ENCODE measurements at places on chromosomes 2 and 18.

GRCh38 chr18:3624935-3625741 is 175.2 kb downstream of the TGIF1 start:
- peak; percentile 90 for DNase-seq

DNA sequence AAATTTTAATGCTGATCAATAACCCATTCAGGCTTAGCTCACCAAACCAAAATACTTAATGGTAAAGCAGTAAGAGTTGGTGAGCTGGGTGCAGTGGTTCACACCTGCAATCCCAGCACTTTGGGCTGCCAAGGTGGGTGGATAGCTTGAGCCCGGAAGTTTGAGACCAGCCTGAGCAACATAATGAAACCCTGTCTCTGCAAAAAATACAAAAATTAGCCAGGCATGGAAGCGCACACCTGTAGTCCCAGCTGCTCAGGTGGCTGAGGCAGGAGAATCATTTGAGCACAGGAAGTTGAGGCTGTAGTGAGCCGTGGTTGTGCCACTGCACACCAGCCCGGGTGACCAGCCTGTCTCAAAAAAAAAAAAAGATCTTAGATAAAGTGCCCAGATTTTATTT is 35.7 kb upstream of the MPP4 start:
- DNase-seq = no peak

DNA sequence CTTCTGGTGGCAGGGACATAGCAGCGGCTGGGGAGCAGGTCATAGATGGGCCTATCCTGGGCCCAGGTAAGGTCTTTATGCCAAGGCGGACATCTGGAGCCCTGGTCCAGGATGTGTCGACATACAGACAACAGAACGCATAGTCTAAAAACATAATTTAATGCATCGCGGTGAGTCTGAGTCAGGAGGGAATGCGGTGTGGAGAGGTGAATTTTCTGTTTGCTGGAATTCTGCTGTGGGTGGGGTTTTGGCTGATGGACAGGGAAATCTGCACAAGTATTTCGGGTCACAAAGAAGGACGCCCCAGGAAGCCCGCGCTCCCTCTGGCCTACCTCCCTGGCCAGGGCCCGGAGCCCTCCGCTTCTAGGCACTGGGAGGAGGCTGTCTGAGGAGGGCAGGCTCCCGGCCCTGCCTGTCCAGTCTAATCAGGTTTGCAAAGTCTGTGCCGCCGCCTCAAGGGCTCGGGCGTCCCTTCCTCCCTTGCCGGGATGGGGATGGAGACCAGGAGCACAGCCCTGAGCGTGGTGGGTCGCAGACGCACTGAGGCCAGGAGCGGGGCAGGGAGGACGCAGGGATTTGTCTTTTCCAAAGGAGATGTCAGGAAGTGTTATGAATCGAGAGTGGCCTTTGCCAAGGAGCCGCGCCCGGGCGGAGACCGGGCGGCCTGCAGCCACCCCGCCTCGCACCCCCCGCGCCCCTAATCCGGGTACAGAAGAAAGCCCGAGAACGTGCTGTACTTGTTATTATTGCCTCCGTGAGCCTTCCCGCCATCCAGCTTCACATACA is 2.3 kb downstream of the C1QL2 start:
- DNase-seq = no peak

DNA sequence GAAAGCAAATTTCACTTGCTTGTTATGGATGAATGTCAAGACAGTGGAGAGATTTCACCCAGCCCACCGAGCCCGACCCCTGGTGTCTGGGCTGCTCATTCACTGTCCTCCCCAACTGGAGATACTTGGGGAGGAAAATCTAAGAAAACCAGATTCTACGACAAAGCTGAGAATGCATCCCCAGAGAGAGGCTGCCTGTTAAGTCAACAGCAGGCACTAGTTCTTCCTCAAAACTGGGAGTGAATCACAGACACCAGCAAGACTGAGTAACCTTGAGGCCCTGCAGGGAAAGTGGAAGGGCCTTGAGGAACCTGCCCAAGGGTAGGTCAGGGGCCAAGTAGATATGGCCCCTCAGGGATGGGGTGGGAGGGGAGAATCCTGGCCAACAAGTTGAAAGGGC is 34.2 kb upstream of the MLPH start:
- peak; percentile 46 for DNase-seq

DNA sequence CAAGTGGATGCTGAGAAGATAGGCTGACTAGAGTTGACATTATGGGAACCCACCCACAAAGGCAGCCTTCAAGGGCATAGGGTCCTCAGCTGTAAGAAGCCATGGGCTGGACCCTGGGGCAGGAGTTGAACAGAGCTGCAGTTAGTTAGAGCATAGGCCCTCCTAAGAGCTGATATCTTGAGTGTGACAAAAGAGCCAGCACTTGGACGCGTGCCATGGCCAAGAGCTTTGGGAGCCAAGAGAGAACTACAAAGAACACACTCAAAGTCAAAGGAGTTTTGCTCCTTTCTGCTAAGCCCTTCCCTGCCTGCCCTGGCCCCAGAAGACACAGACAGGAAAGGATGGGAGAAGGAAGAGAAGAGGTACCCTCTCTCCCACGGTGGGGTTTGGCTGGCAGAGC is 29.9 kb upstream of the AGAP1 start:
- DNase-seq = no peak

DNA sequence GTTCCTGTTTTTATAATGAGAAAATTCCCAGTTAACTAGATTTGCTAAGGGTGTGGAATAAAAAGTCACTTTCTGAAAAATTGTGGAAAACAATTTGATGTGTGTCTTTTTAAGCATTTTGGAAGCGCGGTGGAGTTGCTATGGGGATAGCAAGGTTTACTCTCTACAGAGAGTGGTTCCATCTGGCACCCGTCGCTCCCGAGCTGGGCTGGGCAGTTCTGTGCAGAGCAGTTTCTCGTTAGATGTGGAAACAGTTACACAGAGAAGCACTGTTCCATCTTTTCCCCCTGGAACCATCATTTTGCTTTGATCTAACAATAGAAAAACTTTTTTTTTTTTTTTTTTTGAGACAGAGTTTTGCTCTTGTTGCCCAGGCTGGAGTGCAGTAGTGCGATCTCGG is 17.4 kb downstream of the LDLRAD4 start:
- no peak for DNase-seq

DNA sequence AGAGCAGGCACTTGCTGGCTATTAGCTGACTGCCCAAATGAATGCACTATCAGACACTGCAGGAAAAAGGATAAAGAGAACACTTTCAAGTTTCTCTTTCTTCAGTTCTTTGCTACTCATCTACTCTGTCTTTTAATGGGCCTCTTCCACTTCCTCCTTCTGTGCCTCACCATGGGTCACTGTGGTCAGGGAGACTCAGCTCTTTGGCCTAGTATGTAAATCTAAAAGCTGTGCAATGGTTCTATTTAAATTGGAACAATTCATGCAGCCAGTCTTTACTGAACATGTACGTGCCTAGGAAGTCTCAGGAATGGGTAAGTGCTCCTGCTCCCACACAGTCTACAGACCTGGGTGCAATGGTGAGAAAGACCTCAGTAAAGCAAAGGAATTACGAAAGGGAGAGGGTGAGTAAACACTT is 79.1 kb upstream of the DNMT3A start:
- no peak for DNase-seq

- DNase-seq = no peak
These were observed 59.9 kb downstream of the AGAP1 start for GRCh38 chr2:235553696-235554100.

- DNase-seq = no peak
These were observed 56.4 kb downstream of the SCN2A start for GRCh38 chr2:165295643-165296042.

DNA sequence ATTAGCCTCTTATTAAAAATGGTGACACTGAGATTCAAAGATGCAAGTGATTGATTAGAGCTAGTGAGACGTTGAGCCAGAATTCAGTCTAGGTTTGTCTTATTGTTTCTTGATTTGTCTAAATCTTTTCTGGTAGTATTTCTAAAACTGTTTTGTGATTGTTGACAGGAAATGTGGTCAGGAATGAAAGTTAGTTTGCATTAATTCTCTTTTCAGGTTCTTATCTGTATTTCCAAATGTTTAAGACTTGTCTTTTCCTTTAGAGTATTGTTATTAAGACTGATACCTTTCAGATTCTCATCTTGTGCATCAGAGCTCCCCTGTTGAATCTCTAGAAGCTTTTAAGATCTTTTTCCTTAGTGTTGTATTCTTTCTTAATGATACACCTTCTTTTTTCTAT is 89.3 kb downstream of the MBD5 start:
- DNase-seq = no peak

DNA sequence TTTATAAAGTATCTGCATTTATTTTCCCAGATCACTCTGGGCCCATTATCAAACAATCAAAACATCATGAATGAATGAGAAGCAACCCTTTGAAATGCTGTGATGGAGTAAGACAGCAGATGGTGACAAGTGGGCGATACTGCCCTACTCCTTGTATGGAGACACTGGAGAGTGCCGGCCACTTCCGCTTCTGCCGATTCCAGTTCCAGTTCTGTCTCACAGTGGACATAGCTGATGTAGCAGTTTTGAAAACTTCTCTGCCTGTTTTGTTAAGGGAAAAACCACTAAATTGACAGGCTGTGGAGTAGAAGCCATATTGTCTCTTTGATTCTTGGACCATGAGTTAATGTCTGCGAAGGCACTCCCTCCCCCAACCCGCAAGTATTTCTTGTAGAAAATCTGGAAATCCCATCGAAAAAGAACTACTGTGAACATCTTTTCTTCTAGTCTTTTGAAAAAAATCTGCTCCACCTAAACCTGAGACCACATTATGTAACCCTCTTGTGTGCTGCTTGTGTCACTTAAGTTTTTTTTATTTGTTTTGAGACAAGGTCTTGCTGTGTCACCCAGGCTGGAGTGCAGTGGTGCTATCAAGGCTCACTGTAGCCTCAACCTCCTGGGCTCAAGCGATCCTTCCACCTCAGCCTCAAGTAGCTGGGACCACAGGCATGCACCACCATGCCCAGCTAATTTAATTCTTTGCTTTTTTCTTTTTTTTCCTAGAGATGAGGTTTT is 133.5 kb downstream of the TANC1 start:
- no peak for DNase-seq

DNA sequence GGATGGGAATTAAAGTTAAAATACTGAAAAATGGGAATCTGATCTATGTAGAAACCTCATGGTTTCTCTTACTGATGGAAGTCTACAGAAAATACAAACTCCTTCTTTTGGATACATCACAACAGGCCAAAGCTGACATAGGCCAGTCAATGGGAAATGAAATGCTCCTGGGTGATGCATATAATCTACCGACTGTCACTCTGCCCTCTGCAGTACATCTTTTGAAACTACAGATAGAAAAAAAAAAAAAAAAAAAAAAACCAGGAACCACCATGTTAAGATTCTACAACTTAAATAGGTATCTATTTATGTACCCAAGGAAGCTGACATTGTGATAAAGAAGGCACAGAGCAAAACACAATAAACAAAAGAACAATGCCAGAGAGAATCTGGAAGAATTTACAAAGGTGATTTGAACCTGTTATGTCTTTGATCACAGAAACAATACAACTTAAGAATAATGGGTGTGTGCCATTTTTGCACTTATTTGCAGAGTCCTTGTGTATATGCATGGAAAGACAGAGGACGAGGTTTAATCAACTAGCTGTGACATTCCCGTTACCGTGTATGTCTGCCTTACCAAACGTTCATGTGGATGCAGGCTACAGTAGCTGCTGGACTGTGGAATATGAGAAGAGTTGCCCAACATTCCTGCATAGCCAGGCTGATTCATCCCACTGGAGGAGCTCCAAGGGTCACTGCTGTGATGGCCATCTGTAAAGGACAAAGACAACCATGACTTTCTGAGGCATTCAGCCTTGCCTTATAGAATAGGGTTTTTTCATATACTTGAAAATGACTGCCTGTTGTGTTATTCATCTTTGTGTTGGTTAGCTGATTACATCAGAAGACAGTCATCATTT is 312.7 kb downstream of the TCF4 start:
- DNase-seq = peak; percentile 94

DNA sequence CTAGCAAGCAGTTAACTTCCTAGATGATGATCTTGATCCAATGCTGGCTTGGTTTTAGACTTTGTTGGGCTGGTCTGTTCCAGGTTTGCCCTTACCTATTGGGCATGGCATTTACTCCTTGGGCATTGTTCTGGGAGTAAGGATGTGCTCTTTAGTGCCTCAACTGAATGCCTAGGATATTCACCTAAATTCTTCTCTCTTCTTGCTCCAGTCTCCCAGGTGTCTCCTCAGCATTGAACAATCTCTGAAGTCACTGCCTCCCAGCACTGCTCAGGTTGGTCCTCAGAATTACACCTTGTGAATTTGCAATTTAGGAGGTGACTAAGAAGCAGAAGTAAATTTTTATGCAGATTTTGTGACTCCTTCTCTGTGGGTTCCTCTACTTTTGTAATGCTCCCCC is 307.7 kb upstream of the COL3A1 start:
- no peak for DNase-seq

- DNase-seq = peak; percentile 38
These were observed 965 bp upstream of the ELOA2 start for GRCh38 chr18:47036298-47036874.

DNA sequence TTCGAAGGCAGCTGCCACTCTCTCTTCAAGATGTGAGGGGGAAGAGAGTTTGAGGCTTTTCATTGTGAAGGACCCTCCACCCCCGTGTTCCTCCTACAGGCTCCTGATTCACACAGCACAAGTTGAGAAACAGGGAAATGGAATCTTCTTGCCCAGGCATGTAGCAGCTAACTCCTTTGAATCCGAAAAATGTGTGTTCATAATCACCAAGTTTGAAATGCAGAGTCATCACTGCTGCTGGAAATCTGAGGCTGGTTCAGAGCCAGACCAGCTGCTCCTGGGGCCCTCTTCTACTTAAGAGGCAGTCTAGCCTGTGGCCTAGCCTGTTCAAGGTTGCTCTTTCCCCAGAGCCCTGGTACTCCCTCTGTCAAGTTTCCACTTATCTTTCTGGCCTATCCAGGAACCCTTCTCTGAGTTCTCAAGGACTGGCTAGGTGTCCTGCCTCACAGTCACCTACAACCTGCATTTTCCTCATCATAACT is 166.4 kb downstream of the TMEM247 start:
- peak; percentile 71 for DNase-seq

DNA sequence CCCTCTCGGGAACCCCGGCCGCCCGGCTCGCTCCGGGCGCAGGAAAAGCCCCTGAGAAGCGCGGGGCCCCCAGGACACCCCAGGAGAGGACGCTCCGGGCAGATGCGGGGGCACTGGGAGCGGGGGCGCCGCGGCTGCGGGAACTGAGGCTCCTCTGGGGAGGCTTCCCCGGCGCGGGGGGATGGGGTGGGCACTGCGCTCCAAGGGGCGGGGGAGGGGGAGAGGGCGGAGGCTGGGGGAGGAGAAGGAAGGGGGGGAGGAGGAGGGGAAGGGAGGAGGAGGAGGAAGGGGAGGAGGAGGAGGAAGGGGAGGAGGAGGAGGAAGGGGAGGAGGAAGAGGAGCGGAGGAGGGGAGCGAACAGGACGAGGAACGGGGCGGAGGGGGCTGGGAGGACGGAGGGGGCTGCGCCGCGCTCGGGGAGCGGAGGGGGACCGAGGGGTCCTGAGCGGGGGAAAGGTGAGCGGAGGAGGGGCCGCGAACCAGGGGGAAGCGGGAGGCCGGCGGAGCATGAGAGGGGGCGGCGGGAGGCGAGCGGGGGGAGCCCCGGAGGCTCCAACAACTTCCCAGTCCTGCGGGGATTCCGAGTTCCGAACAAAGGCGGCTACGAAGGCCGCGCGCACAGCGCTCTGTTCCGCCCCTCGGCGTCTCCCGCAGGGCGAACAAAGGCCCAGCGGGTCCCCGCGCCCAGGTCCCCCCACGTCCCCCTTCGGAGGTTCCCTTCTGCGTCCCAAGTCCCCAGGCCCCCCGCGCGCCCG is 742 bp downstream of the PXDN start:
- peak; percentile 15 for DNase-seq

- no peak for DNase-seq
These were observed 138.3 kb downstream of the NOL4 start for GRCh38 chr18:34086370-34086769.

GRCh38 chr2:226073496-226074160 is 674.1 kb downstream of the NYAP2 start:
- DNase-seq = no peak
